Stimulated activated CD8-positive, alpha-beta memory T cell treated with anti-CD3 and anti-CD28 coated beads, Interleukin-4, amount 100 ng/mL, for 24 hours (primary cell): ENCODE measurements at places on chromosomes 3 and 15.

DNA sequence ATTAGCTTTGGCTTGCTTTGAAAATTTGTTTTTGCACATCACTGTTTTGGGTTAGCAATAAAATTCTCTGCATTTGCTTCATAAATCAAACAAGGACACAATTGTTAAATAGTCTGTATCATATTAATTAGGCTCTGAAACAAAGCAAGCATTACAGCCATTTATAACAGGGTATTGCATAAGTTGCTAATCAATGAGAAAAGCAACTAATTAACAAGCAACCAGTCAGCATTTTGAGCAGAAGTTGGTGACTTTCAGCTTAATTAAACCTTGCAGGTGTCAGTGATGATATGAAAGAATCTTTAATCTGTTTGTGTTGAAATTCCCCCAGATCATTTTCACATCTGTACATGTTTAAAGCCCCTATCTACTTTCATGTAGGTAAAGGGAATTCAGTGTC lies 495.1 kb downstream of the IL5RA start:
- DNase-seq = no peak

- no peak for DNase-seq
Measured at GRCh38 chr3:31094048-31094447, 199.6 kb upstream of the GADL1 start.

- DNase-seq = no peak
Measured at GRCh38 chr3:7707187-7707586, 794.4 kb upstream of the LMCD1 start.

DNA sequence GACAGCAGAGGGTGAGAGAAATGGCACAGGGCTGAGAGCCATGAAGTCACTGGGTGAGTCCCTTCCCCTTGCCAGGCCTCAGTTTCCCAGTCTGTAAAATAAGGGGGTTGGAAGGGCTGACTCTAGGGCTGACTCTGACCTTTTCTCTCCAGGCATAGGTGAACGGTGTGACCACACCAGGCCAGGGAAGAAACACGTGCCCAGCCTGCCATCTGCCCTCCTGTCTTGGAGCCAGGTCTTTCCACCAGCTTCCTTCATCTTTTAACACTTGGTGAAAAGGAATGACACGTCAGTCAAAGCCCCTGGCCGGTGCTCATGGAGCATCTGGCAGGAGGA lies 74.4 kb downstream of the CPN2 start:
- DNase-seq = no peak

- no peak for DNase-seq
Measured at GRCh38 chr15:67444100-67444499, 76.8 kb upstream of the C15orf61 start.

DNA sequence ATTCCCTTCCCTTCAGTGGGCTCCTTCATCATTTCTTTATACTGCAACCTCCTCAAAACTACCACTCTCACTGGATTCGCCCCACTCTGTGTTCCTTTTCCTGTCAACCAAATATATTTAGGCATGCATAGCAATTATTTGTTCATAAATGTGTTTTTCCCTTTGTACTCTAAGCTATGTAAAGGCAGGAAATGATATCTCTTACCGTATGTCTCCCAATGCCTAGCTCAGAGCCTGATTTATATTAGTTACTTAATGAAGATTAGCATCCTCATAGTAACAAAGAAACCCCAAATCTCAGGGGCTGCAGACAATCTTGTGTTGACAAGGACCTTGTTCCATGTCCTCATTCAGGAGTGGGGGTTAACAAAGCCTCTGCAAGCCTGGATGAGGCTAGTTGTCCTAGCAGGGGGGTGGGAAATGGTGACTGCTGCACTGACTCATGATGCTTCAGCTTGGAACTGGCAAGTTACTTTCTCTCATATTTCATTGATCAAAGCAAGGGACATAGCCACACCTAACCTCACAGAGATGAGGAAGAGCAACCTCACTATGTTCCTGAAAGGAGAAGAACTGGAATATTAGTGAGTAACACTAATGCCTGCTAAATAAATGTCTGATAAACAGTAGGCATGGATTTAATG lies 15.2 kb downstream of the PHLDB2 start:
- no peak for DNase-seq

DNA sequence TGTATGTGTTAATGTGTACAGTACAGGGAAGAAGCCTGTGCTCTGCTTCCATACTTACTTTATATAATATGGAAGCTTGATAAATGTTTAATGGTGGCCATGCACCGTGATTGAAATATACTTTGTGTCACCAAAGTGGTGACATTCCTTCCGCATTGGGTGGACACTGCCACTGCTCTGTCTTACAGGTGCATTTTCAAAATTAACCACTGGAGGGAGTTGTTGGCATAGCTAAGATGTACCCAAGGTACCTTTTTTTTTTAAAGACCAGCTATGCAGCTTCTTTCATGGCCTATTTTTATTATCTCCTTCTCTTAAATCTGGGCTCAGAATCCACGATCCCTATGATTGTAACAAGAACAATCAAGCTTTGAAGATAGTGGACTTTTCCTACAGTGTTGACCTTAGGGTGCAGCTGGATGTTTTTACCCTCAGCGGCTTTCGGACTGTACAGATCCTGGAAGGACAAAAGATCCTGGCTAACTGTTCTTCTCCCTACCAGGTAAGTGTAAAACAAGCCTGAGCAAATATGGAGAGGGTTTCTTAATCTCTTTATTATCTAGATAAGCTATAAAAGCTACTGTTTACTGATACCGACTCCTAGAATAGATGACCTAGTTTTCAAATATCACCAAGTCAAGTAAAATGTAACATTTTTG lies 21.6 kb upstream of the PAK6 start:
- no peak for DNase-seq

DNA sequence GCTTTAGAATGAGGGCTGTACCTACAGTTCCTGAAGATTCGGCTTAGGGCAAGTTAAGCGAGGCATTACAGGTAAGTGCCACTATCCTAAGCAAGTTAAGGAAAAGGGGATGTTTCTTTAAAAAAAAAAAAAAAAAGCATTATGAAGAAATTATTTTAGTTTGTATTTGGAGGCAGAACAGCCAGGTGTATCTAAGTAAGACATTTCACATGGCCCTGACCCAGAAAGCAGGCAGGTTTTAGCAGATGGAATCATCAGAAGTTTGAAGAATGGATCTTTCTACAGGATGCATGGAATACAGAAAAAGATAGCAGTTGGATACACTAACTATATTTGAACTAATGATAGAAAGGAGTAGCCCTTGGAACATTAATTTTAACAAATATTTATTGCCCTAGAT lies 105.6 kb downstream of the OSBPL10 start:
- no peak for DNase-seq
